ENCODE measurements at places on chromosomes 6 and 20.

GRCh38 chr20:43244647-43245046, 54.9 kb upstream of the PTPRT start:
- DNase-seq: no peak

GRCh38 chr6:122014961-122015360, 384.5 kb upstream of the HSF2 start:
- no peak for DNase-seq

- DNase-seq: no peak
These were observed 4.4 kb downstream of the GSS start for GRCh38 chr20:34951252-34951651.

- no peak for DNase-seq
These were observed 326.6 kb downstream of the NRN1 start for GRCh38 chr6:5680095-5680494.

Data from GM12892 (cell line).